Mucosa of gallbladder (tissue), 1 donor: ENCODE measurements at places on chromosomes 4 and X. TPM values are rescaled to one million over a fixed set of nuclear protein-coding genes. Genes with fewer than 3 reads are reported as not detected.

Gene ASB9
- total RNA-seq: 2.9 TPM

Gene PPP1R2C
- not detected for total RNA-seq

Gene GTPBP6
- total RNA-seq: 54.1 TPM

Gene FAM199X
- total RNA-seq: 18.9 TPM

GRCh38 chr4:60648774-60649173 is 551.4 kb upstream of the ADGRL3 start:
- no peak for DNase-seq

GRCh38 chr4:7785017-7785416 is 154.6 kb downstream of the AFAP1 start:
- DNase-seq: no peak

DNA sequence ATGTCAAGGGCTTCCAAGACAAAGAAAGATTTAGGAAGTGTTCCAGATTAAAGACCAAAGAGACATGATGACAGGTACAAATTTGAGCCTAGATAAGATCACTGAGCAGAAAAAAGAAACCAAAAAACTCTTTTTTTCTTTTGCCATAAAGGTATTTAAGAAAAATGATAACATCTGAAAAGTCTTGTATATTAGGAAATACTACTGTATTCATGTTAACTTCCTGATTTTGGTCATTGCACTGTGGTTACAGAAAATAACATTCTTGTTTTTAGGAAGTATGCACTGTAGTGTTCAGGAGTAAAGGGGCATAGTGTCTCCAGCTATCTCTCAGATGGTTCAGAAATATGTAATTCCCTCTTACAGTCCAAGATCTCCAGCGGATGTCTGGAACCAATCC is 37.1 kb downstream of the RWDD4 start:
- DNase-seq: no peak

Gene AKAP4
- total RNA-seq: not detected

- DNase-seq: no peak
These were observed 77.3 kb upstream of the TMEM164 start for GRCh38 chrX:109925656-109926055.

GRCh38 chrX:17591741-17592110 is 145.6 kb upstream of the SCML1 start:
- DNase-seq: no peak

Gene ADGRG4
- total RNA-seq: not detected

DNA sequence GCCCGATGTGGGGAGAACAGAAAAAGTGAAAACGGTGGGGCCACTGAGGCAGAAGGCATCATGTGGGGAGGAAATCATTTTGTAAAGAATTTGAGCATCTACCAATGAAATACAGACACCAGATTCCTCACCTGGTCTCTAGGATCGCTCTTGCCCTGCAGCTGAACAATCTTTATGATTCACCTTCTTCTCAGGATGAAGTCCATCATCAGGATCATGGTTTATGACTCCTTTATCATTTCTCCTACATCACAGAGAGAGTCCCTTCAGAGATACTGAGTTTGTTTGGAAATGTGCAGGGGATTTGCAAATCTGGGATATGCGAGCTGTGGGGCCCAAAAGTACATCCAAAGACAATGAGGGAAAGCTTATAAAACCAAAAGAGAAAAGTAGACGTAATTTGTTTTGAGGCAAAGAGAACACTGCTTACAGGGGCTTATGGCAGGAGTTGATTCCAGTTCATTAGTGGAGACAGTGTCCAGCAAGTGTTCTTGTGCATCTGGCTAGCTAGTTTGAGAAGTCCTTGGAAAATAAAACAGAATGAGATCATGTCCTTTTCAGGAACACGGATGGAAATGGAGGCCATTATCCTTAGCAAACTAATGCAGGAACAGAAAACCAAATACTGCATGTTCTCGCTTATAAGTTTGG is 15.3 kb upstream of the ANXA5 start:
- DNase-seq: no peak

DNA sequence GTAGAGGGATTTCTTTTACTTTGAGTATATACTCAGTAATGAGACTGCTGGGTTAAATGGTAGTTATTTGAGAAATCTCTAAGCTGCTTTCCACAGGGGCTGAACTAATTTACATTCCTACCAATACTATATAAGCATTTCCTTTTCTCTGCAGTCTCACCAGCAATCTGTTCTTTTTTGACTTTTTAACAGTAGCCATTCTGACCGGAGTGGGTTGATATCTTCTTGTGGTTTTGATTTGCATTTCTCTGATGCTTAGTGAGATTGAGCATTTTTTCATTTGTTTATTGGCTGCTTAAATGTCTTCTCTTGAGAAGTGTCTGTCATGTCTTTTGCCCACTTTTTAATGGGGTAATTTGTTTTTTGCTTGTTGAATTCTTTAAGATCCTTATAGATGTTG is 43.3 kb downstream of the SPCS3 start:
- no peak for DNase-seq

DNA sequence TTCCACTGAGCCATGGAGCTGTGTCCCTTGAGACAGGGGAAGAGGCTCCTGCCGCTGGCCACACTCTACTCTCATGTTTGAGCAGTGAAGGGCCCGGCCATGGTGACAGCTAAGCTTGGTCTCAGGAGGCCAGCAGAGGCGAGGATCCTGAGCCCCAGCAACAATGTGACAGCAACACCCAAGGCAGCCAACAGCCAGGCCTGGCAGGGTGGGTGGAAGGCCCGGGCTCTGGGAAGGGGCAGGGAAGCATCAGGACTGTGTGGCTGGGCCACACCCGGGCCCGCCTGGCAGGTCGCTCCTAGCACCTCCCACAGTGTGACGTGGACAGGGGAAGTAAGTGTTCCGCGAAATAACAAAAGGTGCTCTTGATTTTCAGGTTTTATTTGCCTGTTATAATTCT is 24.8 kb downstream of the L1CAM start:
- no peak for DNase-seq
